ENCODE measurements at places on chromosomes 11 and 22.

DNA sequence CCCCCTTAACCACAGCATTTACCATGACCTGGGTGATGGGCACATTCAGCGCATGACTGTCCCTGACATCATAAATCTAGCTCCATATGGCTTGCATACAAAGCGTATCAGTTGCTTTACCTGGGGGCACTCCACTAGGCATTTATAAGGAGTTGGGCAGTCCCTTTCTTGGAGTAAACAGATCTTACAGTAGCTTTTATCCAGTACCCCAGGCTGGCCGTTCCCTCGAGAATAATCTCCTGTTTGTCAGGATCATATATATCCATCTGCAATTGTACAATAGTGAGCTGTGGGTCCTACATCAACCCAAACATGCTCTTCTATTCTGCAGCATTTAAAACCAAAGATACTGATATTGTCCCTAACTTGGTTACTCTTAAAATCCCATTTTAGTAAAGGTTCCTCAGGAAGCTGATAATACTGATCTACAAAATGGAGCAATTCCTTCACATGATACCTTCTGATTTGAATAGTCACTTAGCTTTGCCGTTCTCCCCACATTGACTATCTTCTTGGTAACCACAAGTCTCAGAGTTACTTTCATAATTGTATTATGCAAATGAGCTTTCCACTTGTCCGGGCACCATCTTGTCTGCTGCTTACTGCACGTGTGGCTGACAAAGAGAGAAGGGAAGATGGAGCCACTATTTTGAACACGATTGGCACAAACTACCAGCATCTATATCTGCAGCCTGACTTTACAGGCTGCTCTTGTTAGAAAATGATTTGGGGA is 205.0 kb downstream of the CWF19L2 start:
- no peak overlapping the region for H3K4me3 ChIP-seq
- DNase-seq = no peak
- peaks cover 1% of the 10 kb centered on the region for H3K4me1 ChIP-seq

DNA sequence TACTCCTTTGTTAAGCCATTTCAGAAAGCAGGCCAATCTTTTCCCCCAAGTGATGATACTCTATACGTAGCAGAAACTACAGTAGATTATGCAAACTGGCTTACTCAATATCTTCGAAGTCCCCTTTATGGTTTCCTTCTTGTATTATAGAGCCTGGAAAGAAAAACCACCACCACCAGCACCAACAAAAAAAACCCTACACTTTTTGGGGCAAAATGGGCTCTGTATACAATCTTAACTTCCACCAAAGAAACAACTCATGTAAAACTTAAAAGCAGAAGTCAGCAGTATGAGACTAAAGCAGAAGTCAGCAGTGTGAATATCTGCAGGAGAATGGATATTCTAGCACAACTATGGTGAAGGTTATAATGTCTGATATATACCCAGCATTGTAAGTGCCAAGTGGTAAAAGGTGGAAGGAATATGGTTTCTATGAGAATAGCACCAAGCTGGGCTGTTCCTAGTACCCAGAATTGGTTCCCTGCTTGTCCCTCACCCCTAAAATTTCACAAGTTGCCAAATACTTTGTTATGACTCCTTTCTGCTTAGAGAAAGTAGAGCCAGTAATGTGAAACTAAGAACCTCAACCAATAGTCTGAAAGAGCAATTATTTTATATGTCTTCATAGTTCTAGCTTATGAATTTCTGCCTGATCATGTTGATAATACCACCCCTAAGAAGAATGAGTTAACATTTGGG is 252.1 kb downstream of the SBF2 start:
- peak overlapping the region; percentile 56 for H3K27ac ChIP-seq
- no peak for DNase-seq
- H3K4me3 ChIP-seq = no peak overlapping the region
- peaks cover 11% of the 10 kb centered on the region for H3K4me1 ChIP-seq
- H3K36me3 ChIP-seq = peaks cover 21% of the 10 kb centered on the region

- H3K27ac ChIP-seq = no peak overlapping the region
- no peak for DNase-seq
- H3K27me3 ChIP-seq = no peaks in the 10 kb centered on the region
- no peak overlapping the region for H3K4me3 ChIP-seq
These were observed 115.6 kb downstream of the CSTPP1 start for GRCh38 chr11:47052165-47052564.

DNA sequence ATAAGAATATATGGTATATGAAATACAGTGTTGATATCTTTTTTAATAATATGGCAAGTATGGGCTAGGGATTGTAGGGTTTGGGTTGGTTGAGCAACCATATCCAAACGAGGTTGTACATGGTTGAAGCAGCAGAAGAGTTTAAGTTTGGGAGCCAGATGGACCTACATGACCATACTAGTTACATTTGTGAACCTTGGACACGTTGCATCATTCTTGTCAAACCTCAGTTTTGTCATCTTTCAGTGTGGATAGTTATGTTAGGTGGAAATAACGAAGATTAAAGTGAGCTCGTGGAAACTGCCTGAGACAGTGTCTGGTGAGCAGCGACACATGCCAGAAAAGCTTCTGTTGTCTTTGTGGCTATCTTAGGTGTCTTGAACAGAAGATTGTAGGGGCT is 307.1 kb upstream of the KIRREL3 start:
- peaks cover 22% of the 10 kb centered on the region for H3K27me3 ChIP-seq
- no peaks in the 10 kb centered on the region for H3K36me3 ChIP-seq
- DNase-seq = no peak
- H3K4me3 ChIP-seq = no peak overlapping the region

GRCh38 chr11:6459099-6459450 is 14.7 kb downstream of the TRIM3 start:
- DNase-seq = no peak
- peaks cover 18% of the 10 kb centered on the region for H3K4me1 ChIP-seq
- H3K4me3 ChIP-seq = no peak overlapping the region

GRCh38 chr11:99822846-99823565 is 802.3 kb downstream of the CNTN5 start:
- no peaks in the 10 kb centered on the region for H3K4me1 ChIP-seq
- H3K27ac ChIP-seq = no peak overlapping the region
- no peak overlapping the region for H3K4me3 ChIP-seq
- H3K36me3 ChIP-seq = no peaks in the 10 kb centered on the region

DNA sequence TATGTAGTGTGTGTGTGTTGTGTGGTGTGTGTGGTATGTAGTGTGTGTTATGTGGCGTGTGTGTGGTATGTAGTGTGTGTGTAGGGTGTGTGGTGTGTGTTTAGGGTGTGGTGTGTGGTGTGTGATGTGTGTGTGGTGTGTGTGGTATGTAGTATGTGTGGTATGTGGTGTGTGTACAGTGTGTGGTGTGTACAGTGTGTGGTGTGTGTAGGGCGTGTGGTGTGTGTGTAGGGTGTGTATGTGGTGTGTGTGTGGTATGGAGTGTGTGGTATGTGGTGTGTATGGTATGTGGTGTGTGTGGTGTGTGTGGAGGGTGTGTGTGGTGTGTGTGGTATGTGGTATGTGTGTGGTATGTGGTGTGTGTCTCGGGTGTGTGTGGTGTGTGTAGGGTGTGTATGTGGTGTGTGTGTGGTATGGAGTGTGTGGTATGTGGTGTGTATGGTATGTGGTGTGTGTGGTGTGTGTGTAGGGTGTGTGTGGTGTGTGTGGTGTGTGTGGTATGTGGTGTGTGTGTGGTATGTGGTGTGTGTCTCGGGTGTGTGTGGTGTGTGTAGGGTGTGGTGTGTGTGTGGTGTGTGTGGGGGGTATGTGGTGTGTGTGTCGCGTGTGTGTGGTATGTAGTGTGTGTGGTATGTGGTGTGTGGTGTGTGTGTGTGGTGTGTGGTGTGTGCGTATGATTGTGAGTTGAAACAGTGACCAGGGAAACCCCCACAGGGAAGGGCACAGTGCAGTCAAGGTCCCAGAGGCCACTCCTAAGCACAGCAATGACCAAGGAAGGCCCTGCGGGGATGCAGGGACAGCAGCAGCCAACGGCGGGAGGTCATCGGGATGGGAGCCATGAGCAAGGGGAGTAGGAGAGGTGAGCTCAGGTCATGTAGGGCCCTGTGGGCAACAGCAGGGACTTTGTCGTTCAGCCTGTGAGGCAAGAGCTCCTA is 2.9 kb upstream of the PPP6R2 start:
- no peak overlapping the region for H3K4me3 ChIP-seq
- no peak overlapping the region for H3K27ac ChIP-seq
- no peaks in the 10 kb centered on the region for H3K27me3 ChIP-seq

- peaks cover 7% of the 10 kb centered on the region for H3K4me1 ChIP-seq
- no peak overlapping the region for H3K4me3 ChIP-seq
- H3K27me3 ChIP-seq = no peaks in the 10 kb centered on the region
- H3K36me3 ChIP-seq = peaks cover 9% of the 10 kb centered on the region
These were observed 47.7 kb downstream of the BBOX1 start for GRCh38 chr11:27088353-27088752.

- H3K36me3 ChIP-seq = peaks cover 48% of the 10 kb centered on the region
- H3K4me1 ChIP-seq = peaks cover 1% of the 10 kb centered on the region
- no peaks in the 10 kb centered on the region for H3K27me3 ChIP-seq
- DNase-seq = no peak
These were observed 28.5 kb downstream of the COPB1 start for GRCh38 chr11:14471127-14471526.

- peaks cover 19% of the 10 kb centered on the region for H3K4me1 ChIP-seq
- H3K36me3 ChIP-seq = peaks cover 25% of the 10 kb centered on the region
- no peak for DNase-seq
- no peak overlapping the region for H3K4me3 ChIP-seq
- no peaks in the 10 kb centered on the region for H3K27me3 ChIP-seq
These were observed 10.4 kb downstream of the LARGE1 start for GRCh38 chr22:33909911-33910310.

DNA sequence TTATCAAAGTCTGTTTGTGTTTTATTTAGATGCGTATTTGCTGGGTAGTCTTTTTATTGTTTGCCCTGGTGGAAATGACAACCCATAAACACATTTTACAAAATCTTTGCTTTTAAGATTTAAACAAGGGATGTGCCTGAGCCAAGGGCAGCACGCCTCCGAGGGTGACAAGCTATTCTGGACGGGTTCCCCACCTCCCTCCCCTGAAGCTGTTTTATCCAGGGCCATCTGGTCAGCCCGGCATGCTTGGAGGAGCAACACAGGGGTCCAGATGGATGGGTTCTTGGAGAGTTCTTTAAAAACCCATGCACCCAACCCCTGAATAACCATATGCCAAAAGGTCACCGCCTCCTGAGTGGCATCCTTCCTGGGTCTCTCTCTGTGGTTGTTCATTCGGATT is 408.9 kb downstream of the OPCML start:
- H3K4me3 ChIP-seq = no peak overlapping the region
- H3K27ac ChIP-seq = no peak overlapping the region
- no peaks in the 10 kb centered on the region for H3K4me1 ChIP-seq
- no peaks in the 10 kb centered on the region for H3K36me3 ChIP-seq

DNA sequence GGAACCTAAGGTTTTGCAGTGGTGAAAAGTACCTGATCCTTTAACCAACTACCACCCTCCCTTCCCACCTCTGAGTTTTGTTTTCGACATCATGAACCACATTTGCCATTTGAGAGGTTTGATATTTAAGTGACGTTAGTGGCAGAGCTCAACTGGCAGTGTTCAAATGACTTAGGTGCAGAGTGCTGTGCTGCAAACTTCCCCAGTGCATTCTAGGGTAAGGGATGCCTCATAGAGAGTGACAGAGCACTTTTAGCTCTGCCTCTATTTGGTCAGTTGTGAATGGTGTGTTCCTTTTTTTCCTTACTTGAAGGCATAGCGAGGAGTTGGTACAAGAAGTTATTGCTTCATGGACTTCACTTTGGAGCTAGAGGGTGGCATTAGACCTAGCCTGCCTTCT is 9.4 kb downstream of the BMAL1 start:
- no peak overlapping the region for H3K27ac ChIP-seq
- H3K27me3 ChIP-seq = peaks cover 21% of the 10 kb centered on the region
- DNase-seq = no peak
- no peaks in the 10 kb centered on the region for H3K36me3 ChIP-seq
- no peaks in the 10 kb centered on the region for H3K4me1 ChIP-seq

DNA sequence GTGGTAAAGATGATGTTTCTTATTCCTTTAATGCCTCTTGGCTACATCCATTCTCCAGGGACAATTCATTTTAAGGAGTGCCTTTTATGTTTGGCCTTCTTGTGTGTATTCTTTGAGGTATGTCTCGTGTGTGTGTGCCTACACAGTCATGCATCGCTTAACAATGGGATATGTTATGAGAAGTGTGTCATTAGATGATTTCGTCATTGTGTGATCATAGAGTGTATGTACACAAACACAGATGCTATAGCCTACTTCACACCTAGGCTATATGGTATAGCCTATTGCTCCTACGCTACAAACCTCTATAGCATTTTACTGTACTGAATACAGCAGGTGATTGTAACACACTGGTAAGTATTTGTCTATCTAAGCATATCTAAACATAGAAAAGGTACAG is 23.0 kb downstream of the ZNF202 start:
- H3K27ac ChIP-seq = no peak overlapping the region
- H3K36me3 ChIP-seq = peaks cover 5% of the 10 kb centered on the region
- no peaks in the 10 kb centered on the region for H3K4me1 ChIP-seq

GRCh38 chr11:26512196-26512595 is 59.9 kb downstream of the MUC15 start:
- H3K36me3 ChIP-seq = no peaks in the 10 kb centered on the region
- no peaks in the 10 kb centered on the region for H3K4me1 ChIP-seq
- no peak overlapping the region for H3K27ac ChIP-seq
- no peak for DNase-seq

- H3K4me3 ChIP-seq = no peak overlapping the region
- H3K27me3 ChIP-seq = peaks cover 24% of the 10 kb centered on the region
- H3K4me1 ChIP-seq = no peaks in the 10 kb centered on the region
- no peak overlapping the region for H3K27ac ChIP-seq
- no peaks in the 10 kb centered on the region for H3K36me3 ChIP-seq
These were observed 134.6 kb downstream of the SPATA19 start for GRCh38 chr11:133710681-133711240.

- H3K27me3 ChIP-seq = no peaks in the 10 kb centered on the region
- peaks cover 1% of the 10 kb centered on the region for H3K36me3 ChIP-seq
- no peak overlapping the region for H3K27ac ChIP-seq
- no peak for DNase-seq
- H3K4me1 ChIP-seq = no peaks in the 10 kb centered on the region
- no peak overlapping the region for H3K4me3 ChIP-seq
These were observed 23.4 kb downstream of the ZNF202 start for GRCh38 chr11:123718063-123718462.

GRCh38 chr22:38704654-38705234 is 1.0 kb upstream of the GTPBP1 start:
- no peaks in the 10 kb centered on the region for H3K36me3 ChIP-seq
- no peak for DNase-seq
- H3K27me3 ChIP-seq = no peaks in the 10 kb centered on the region
- peaks cover 31% of the 10 kb centered on the region for H3K4me1 ChIP-seq
- H3K27ac ChIP-seq = peak overlapping the region; percentile 99

- H3K27me3 ChIP-seq = peaks cover 57% of the 10 kb centered on the region
- no peak overlapping the region for H3K4me3 ChIP-seq
- no peaks in the 10 kb centered on the region for H3K4me1 ChIP-seq
- H3K27ac ChIP-seq = no peak overlapping the region
These were observed 7.5 kb downstream of the RASD2 start for GRCh38 chr22:35547987-35548721.

GRCh38 chr11:69640995-69641581 is at the start of gene CCND1:
Gene CCND1, plus strand, starts transcription at chr11:69641156. Its CDS starts 158 bp downstream, at chr11:69641314.
- peaks cover 28% of the 10 kb centered on the region for H3K4me1 ChIP-seq
- H3K4me3 ChIP-seq = peak within 1 kb of the TSS; percentile 96
- peaks cover 6% of the 10 kb centered on the region for H3K36me3 ChIP-seq
- no peaks in the 10 kb centered on the region for H3K27me3 ChIP-seq
- peak within 1 kb of the TSS; percentile 98 for H3K27ac ChIP-seq

Measured in progenitor cell of endocrine pancreas (in vitro differentiated cells).